ENCODE measurements at places on chromosomes 12 and 14. TPM values are rescaled to one million over a fixed set of nuclear protein-coding genes. Genes with fewer than 3 reads are reported as not detected.

- no peaks in the 10 kb centered on the region for H3K27me3 ChIP-seq
- H3K4me1 ChIP-seq, result peaks cover 10% of the 10 kb centered on the region
- H3K27ac ChIP-seq, result no peak overlapping the region
- peak overlapping the region; percentile 9 for H3K4me3 ChIP-seq
- no peaks in the 10 kb centered on the region for H3K36me3 ChIP-seq
These were observed 4.0 kb upstream of the GEMIN2 start for GRCh38 chr14:39109893-39110715.

DNA sequence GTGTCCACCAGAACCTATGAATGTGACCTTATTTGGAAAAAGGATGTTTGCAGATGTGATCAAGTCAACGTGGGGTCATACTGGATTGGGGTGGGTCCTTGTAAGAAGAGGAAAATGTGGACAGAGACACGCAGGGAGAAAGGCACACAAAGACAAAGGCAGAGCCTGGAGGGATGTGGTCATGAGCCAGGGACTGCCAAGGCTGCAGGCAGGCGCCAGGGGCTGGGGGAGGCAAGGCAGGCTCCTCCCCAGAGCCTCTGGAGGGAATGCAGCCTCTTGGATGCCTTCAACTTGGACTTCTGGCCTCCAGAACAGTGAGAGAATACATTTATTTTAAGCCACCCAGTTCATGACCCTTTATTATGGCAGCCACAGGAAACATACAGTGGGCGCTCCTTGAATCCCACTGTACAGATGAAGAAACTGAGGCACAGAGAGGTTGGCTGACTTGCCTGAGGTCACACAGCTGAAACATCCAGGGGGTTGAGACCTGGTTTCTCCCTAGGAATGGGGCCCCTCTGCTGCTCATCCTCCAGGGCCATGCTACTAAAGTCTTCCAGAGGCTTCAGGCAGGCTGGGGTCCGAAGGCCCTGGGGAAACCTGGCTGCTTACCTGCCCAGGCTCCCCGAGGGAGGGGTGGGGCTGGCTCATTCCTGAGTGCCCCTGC is 99.7 kb downstream of the RFLNA start:
- no peak overlapping the region for H3K4me3 ChIP-seq
- peak overlapping the region; percentile 37 for H3K27ac ChIP-seq
- peaks cover 79% of the 10 kb centered on the region for H3K36me3 ChIP-seq
- H3K4me1 ChIP-seq, result peaks cover 68% of the 10 kb centered on the region

- H3K27ac ChIP-seq, result no peak overlapping the region
- no peaks in the 10 kb centered on the region for H3K4me1 ChIP-seq
- no peak overlapping the region for H3K4me3 ChIP-seq
- no peak for DNase-seq
- H3K27me3 ChIP-seq, result no peaks in the 10 kb centered on the region
These were observed 707.3 kb upstream of the FOXG1 start for GRCh38 chr14:28059254-28059653.

GRCh38 chr12:80551897-80552296 is 107.9 kb downstream of the PTPRQ start:
- peak overlapping the region; percentile 81 for H3K27ac ChIP-seq
- DNase-seq, result peak; percentile 60
- H3K27me3 ChIP-seq, result no peaks in the 10 kb centered on the region
- 0 out of 2 replicates have a peak, but pooled peaks cover 5% of the 10 kb centered on the region for H3K36me3 ChIP-seq
- peaks cover 36% of the 10 kb centered on the region for H3K4me1 ChIP-seq

- no peak overlapping the region for H3K27ac ChIP-seq
- no peaks in the 10 kb centered on the region for H3K36me3 ChIP-seq
- no peaks in the 10 kb centered on the region for H3K4me1 ChIP-seq
- DNase-seq, result no peak
- no peak overlapping the region for H3K4me3 ChIP-seq
These were observed 70.9 kb upstream of the OTX2 start for GRCh38 chr14:56881181-56881580.

GRCh38 chr12:77850129-77850528 is 19.4 kb downstream of the NAV3 start:
- no peak overlapping the region for H3K4me3 ChIP-seq
- no peak overlapping the region for H3K27ac ChIP-seq
- no peaks in the 10 kb centered on the region for H3K36me3 ChIP-seq
- H3K27me3 ChIP-seq, result no peaks in the 10 kb centered on the region

DNA sequence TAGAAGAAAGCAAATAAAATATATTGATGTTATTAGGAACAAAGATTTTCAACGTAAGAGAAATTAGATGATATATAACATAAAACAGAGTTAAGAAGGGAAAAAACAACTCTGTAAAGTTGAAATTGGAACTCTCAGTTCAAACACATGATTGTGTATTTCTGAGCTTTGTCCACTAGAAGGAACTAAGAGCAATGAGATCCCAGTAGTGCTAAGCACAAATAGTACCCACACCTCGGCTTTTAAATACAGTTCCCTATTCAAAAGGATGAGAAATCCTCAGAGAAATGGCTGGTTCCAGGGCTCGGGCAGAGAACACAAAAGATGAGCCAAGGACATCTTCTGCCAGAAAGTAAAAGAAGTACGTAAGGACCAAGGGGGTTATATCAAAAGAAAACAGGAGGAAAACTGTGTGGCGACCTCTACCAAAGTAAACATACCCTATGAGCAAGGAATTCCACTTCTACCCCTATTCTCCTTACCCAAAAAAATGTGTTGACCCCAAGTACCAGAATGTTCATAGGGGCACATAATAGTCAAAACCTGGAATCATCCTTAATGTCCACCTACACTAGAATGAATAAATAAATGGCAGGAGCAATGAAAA is 96.6 kb downstream of the SPTSSA start:
- DNase-seq, result no peak
- H3K36me3 ChIP-seq, result no peaks in the 10 kb centered on the region
- no peaks in the 10 kb centered on the region for H3K4me1 ChIP-seq
- no peak overlapping the region for H3K27ac ChIP-seq
- H3K27me3 ChIP-seq, result no peaks in the 10 kb centered on the region

GRCh38 chr14:69261761-69262331 is 1.9 kb downstream of the GALNT16 start:
- no peak for DNase-seq
- no peak overlapping the region for H3K4me3 ChIP-seq
- H3K27me3 ChIP-seq, result peaks cover 46% of the 10 kb centered on the region

DNA sequence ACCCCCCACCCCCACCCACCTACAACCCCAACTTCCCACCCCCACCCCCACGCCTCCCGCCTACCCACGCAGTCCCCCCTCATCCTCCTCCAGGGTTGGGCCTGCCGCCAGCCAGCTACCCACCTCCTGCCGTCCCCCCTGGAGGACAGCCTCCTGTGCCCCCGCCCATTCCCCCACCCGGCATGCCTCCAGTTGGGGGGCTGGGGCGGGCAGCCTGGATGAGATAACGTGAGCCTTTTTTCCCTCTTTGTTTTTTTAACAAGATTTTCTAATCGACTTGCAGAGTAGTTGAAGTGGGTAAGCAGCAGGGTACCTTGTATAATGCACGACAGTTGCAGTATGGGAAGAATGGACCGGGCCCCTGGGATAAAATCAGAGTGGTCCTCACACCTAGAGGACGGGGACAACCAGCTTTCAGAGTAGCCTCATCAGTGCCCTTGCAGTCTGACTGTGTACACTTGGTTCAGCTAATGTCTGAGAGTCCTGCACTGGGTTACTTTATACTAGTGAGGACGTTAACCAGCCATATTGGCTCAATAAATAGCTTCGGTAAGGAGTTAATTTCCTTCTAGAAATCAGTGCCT is 29.4 kb downstream of the CCNK start:
- no peaks in the 10 kb centered on the region for H3K27me3 ChIP-seq
- DNase-seq, result no peak
- no peak overlapping the region for H3K4me3 ChIP-seq

GRCh38 chr12:7319930-7320329 is 16.1 kb downstream of the ACSM4 start:
- no peaks in the 10 kb centered on the region for H3K4me1 ChIP-seq
- no peak overlapping the region for H3K4me3 ChIP-seq
- no peaks in the 10 kb centered on the region for H3K27me3 ChIP-seq

- H3K27me3 ChIP-seq, result no peaks in the 10 kb centered on the region
- H3K4me1 ChIP-seq, result no peaks in the 10 kb centered on the region
- no peak overlapping the region for H3K4me3 ChIP-seq
- no peaks in the 10 kb centered on the region for H3K36me3 ChIP-seq
These were observed 181.6 kb downstream of the CHST11 start for GRCh38 chr12:104638218-104638850.

- no peak overlapping the region for H3K27ac ChIP-seq
- H3K36me3 ChIP-seq, result no peaks in the 10 kb centered on the region
These were observed 221.2 kb upstream of the KITLG start for GRCh38 chr12:88801227-88802095.

GRCh38 chr12:98635657-98636323 is 8.8 kb downstream of the IKBIP start:
- H3K36me3 ChIP-seq, result peaks cover 25% of the 10 kb centered on the region
- H3K27ac ChIP-seq, result peak overlapping the region; percentile 11
- no peak overlapping the region for H3K4me3 ChIP-seq

DNA sequence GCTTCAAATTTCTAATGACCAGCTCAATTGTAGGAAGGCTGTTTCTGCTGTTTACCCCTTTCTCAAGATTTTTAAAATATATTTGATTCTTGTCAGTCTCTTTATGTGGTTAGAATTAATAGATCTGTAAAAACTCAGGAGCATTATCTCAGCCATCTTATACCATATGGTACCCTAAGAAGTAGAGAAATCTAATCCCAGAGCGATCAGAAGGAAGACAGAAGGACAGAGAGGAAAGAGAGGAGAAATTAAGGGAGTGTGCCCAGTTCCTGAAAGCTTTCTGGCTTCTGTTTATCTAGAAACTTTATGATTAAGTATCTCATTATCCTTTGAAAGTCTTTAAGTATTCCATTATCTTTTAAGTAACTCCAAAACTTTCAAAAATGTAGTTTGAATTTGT is 152.1 kb upstream of the NAV3 start:
- no peak overlapping the region for H3K27ac ChIP-seq
- H3K4me3 ChIP-seq, result no peak overlapping the region
- H3K36me3 ChIP-seq, result no peaks in the 10 kb centered on the region
- no peak for DNase-seq
- no peaks in the 10 kb centered on the region for H3K4me1 ChIP-seq

- no peak overlapping the region for H3K4me3 ChIP-seq
- no peaks in the 10 kb centered on the region for H3K4me1 ChIP-seq
- no peak for DNase-seq
- no peak overlapping the region for H3K27ac ChIP-seq
These were observed 72.1 kb upstream of the DIO3 start for GRCh38 chr14:101489092-101489760.

- no peak overlapping the region for H3K4me3 ChIP-seq
- DNase-seq, result no peak
- H3K27me3 ChIP-seq, result no peaks in the 10 kb centered on the region
- H3K4me1 ChIP-seq, result no peaks in the 10 kb centered on the region
- no peak overlapping the region for H3K27ac ChIP-seq
- no peaks in the 10 kb centered on the region for H3K36me3 ChIP-seq
These were observed 14.9 kb downstream of the DTX1 start for GRCh38 chr12:113071135-113072112.

- H3K27ac ChIP-seq, result no peak overlapping the region
- no peak for DNase-seq
- H3K36me3 ChIP-seq, result no peaks in the 10 kb centered on the region
- H3K27me3 ChIP-seq, result no peaks in the 10 kb centered on the region
- peaks cover 6% of the 10 kb centered on the region for H3K4me1 ChIP-seq
These were observed 149.2 kb downstream of the DYRK2 start for GRCh38 chr12:67797753-67798152.

- no peaks in the 10 kb centered on the region for H3K27me3 ChIP-seq
- no peaks in the 10 kb centered on the region for H3K4me1 ChIP-seq
- H3K27ac ChIP-seq, result no peak overlapping the region
- no peak for DNase-seq
These were observed 118.6 kb downstream of the FGD4 start for GRCh38 chr12:32517966-32518365.

GRCh38 chr14:65439117-65439516 is 26.6 kb downstream of the FUT8 start:
- no peak overlapping the region for H3K4me3 ChIP-seq
- H3K36me3 ChIP-seq, result no peaks in the 10 kb centered on the region
- H3K4me1 ChIP-seq, result no peaks in the 10 kb centered on the region
- H3K27ac ChIP-seq, result no peak overlapping the region
- DNase-seq, result no peak

GRCh38 chr14:104353221-104353920 is 215.0 kb downstream of the KIF26A start:
- H3K36me3 ChIP-seq, result no peaks in the 10 kb centered on the region
- H3K27ac ChIP-seq, result no peak overlapping the region
- H3K4me1 ChIP-seq, result no peaks in the 10 kb centered on the region
- H3K27me3 ChIP-seq, result no peaks in the 10 kb centered on the region
- H3K4me3 ChIP-seq, result no peak overlapping the region

- H3K4me1 ChIP-seq, result peaks cover 42% of the 10 kb centered on the region
- no peak overlapping the region for H3K27ac ChIP-seq
- H3K4me3 ChIP-seq, result no peak overlapping the region
- DNase-seq, result no peak
- H3K27me3 ChIP-seq, result no peaks in the 10 kb centered on the region
- peaks cover 3% of the 10 kb centered on the region for H3K36me3 ChIP-seq
These were observed 62.7 kb downstream of the RASSF3 start for GRCh38 chr12:64672925-64673409.

DNA sequence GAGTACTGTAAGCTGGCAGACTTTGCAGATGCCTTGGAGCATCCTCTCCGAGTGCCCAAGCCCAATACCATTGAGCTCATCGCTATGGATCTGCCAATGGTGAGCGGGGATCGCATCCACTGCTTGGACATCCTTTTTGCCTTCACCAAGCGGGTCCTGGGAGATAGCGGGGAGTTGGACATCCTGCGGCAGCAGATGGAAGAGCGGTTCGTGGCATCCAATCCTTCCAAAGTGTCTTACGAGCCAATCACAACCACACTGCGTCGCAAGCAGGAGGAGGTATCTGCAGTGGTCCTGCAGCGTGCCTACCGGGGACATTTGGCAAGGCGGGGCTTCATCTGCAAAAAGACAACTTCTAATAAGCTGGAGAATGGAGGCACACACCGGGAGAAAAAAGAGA is 41.6 kb downstream of the FIGNL2 start:
- no peak overlapping the region for H3K4me3 ChIP-seq
- no peaks in the 10 kb centered on the region for H3K4me1 ChIP-seq
- no peaks in the 10 kb centered on the region for H3K36me3 ChIP-seq
- no peak overlapping the region for H3K27ac ChIP-seq
- H3K27me3 ChIP-seq, result no peaks in the 10 kb centered on the region
- no peak for DNase-seq

- peaks cover 15% of the 10 kb centered on the region for H3K36me3 ChIP-seq
- peaks cover 61% of the 10 kb centered on the region for H3K4me1 ChIP-seq
- H3K27me3 ChIP-seq, result no peaks in the 10 kb centered on the region
- H3K27ac ChIP-seq, result no peak overlapping the region
These were observed 1.6 kb downstream of the TRAFD1 start for GRCh38 chr12:112126911-112127310.

PTPN21 gene
- total RNA-seq, result 16.1 TPM

FAM90A1 gene
- not detected for total RNA-seq

FOXG1 gene
- not detected for total RNA-seq

TESPA1 gene
- total RNA-seq, result not detected

NAV3 gene
- 58.0 TPM for total RNA-seq

DPPA3 gene
- total RNA-seq, result not detected

LHX5 gene
- not detected for total RNA-seq

KLRC2 gene
- total RNA-seq, result not detected

PLA2G1B gene
- total RNA-seq, result not detected

NFE2 gene
- not detected for total RNA-seq

ZNF385A gene
- 0.42 TPM for total RNA-seq

KRT3 gene
- total RNA-seq, result 0.08 TPM

KRT71 gene
- total RNA-seq, result not detected

RFLNA gene
- total RNA-seq, result not detected

DCD gene
- not detected for total RNA-seq

Measured in SJSA1 (cell line).